Stimulated activated CD4-positive, alpha-beta T cell treated with anti-CD3 and anti-CD28 coated beads, Interleukin-1b, Interleukin-23, amount 100 ng/mL, for 1 hour (primary cell): ENCODE measurements at places on chromosomes 13 and 19.

- DNase-seq, result no peak
Measured at GRCh38 chr13:100436099-100436498, 152.5 kb downstream of the GGACT start.

GRCh38 chr13:76942363-76942762 lies 5.9 kb upstream of the ACOD1 start:
- DNase-seq, result no peak

DNA sequence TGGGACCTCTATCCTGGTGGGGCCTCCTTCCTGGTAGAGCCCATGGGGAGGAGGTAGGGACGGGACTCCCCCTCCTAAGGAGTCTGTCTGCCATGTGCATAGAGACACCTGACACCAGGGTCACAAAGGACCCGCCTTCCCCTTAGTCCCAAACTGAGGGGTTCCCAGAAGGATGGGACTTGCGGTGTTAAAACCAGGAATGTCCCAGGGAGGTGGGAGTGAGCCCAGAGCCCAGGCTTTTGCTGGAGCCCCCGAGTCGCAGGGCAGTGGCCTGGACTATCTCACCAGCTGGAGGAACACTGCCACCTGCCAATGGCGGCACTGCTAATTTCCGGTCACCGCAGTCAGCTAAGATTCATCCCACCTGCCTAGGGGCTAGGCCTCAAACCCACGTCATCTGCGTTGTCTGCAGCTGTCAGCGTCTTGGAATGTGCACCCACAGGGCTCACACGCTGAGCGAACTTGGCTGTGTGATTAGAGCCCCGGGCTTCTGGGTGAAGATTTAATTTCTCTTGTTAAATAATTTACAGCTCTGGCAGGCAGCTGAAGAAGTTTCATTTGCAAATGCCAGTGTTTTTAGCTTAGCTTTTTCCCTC lies 31.9 kb upstream of the ATP11A start:
- DNase-seq, result no peak

GRCh38 chr13:49213997-49214916 lies 5.9 kb upstream of the MLNR start:
- no peak for DNase-seq

GRCh38 chr19:39154100-39154628 lies 28.6 kb downstream of the PAK4 start:
- DNase-seq, result no peak
